ENCODE measurements at places on chromosomes 7 and 10.

- DNase-seq, result no peak
Observed at GRCh38 chr10:90947030-90947960, 26.4 kb upstream of the ANKRD1 start.

DNA sequence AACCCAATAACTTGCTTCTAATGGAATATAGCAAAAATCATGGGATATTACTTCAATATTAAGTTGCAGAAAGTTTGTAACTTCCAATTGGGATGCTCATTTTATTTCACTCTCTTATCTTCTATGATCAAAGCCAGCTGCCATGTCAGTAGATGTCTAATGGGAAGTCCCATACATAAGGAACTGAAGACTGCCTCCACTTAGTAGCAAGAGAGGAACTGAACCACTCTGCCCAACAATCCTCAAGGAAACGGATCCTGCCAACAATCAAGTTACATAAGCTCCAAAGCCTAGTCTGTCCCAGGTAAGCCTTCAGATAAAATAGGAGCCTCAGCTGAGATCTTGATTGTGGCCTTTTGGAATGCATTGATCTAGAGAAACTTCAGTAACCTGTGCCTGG lies 431.5 kb upstream of the PCDH15 start:
- no peak for DNase-seq

DNA sequence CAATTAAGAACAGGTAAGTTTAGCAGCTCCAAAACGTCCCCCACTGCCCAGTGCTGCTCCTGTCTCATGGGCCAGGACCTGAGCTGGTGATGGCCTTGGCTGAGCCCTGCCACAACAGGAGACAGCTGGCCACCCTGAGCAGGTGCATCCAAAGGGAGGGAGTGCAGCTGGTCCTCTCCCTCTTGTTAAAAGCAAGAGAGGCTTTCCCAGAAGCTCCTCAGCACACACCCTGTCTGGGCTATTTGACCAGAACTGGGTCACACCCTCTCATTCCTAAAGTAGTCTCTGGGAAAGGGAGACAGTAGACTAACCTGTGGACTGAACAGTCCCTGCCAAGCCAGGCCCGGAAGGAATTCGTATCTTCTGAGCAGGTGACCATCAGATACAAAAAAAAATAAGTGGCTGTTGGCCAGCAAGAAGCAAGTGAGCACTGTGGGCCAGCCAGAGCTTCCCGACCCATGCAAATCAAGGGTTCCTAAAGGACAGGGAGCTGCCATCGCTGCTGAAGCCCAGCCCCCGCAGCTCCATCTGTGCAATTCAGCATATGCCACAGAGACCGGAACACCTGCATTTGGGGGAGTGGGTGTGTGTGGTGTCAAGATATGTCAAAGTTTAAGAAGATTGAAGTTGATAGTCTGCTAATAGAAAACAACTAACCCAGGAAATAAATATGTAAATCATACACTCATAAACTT lies 2.1 kb upstream of the TMEM72 start:
- no peak for DNase-seq

DNA sequence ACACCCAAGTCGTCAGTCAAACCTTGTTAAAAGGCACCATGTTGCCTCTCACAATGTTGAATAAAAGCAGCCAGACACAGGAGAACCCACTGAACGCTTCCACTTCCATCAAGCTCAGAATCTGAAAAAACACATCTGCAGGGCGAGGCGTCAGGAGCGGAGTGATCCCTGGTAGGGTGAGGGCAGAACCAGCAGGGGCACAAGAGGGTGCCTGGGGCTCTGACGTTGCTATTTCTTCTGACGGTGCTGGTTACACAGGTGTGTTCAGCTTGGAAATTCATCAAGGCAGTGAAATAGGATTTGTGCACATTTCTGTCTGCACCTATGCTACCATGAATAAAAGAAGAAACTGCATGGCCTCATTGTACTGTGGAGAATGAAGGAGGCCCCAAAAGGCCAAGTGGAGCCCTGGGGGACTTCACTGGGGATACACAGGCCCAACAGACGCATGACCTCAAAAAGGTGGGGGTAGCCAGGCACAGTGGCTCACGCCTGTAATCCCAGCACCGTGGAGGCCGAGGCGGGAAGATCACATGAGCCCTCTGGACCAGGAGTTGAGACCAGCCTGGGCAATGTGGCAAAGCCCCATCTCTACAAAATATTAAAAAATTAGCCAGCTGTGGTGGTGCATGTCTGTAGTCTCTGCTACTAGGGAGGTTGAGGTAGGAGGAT lies 19.2 kb upstream of the NCAPG2 start:
- no peak for DNase-seq

GRCh38 chr10:60334991-60335390 lies 54.7 kb downstream of the ANK3 start:
- no peak for DNase-seq

GRCh38 chr10:69976795-69977546 lies 75.7 kb upstream of the MACROH2A2 start:
- DNase-seq, result no peak

GRCh38 chr10:80530816-80531215 lies 6.9 kb upstream of the SH2D4B start:
- no peak for DNase-seq

DNA sequence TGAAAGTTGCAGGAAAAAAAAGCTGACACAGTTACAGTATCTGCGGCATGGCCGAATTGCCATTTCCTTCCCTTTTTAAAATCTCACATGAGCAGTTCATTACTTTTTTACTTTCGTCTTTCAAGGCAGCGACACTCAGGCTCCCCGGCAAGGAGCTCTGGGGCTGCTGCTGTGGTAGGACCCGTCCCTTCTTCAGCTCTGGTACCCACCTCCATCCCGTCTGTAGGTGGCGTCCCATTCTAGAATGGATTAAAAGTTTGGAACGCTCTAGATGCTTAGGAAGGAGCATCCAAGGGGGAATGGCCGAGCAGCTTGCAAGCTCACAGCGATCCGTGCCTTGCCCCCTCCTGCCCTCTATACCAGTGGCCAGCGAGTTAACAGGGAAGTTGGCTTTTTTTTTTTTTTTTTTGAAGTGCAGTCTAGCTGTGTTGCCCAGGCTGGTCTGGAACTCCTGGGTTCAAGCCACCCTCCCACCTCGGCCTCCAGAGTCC lies 22.8 kb upstream of the TTYH3 start:
- DNase-seq, result no peak

- DNase-seq, result no peak
Observed at GRCh38 chr10:92131275-92131820, 159.5 kb downstream of the CPEB3 start.

- no peak for DNase-seq
Observed at GRCh38 chr10:32787690-32788284, 170.2 kb downstream of the ITGB1 start.
